D341Med (cell line): ENCODE measurements at places on chromosomes 4 and X.

DNA sequence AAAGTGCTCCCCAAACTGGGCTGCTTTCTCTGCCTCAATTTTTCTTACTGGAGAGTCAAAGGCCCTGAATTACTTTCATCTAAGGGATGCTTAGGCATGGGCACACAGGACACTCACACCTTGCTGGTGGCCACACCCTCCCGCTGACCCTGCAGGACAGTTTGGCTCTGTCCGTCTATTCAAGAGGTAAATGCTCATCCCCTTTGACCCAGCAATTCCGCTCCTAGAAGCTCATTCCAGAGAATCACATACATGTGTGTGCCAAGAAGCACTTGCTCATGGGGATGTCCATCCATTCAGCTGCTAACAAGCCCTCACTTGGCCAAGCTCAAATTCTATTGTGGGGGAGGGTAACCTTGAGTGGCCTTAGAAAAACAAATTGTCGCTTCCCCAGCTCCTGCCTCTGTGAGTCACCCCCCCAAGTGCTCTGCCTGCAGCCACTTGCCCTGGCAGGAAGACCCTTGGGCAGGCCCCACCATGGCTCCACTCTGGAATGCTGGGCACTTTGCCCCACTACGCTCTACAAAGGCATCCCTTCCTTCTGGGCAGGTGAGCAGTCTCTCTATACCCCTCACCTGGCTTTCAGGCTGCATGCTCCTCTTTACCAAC, 54.5 kb downstream of the HTRA3 start:
- no peak for DNase-seq

DNA sequence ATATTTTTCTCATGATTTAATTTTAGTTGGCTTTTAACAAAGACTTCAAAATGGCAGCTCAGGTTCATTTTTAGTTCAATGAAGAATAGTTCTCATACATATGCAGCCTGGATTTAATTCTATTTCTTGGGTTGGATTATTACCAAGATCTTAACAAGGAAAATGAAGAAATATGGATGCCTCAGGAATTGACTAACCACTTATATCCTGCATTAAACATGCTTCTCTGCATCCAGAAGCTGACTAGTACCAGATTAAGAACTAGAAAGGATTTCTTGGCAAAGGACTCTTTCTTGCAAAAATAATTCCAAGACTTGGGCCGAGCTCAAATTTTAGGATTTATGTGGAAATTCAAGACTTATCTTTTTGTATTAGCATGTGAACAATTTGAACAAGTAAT, 5.6 kb upstream of the KLHL2 start:
- no peak for DNase-seq

GRCh38 chrX:109959356-109959871, 43.5 kb upstream of the TMEM164 start:
- DNase-seq: no peak

GRCh38 chr4:180768610-180769009, 1474.6 kb upstream of the TENM3 start:
- DNase-seq: no peak

DNA sequence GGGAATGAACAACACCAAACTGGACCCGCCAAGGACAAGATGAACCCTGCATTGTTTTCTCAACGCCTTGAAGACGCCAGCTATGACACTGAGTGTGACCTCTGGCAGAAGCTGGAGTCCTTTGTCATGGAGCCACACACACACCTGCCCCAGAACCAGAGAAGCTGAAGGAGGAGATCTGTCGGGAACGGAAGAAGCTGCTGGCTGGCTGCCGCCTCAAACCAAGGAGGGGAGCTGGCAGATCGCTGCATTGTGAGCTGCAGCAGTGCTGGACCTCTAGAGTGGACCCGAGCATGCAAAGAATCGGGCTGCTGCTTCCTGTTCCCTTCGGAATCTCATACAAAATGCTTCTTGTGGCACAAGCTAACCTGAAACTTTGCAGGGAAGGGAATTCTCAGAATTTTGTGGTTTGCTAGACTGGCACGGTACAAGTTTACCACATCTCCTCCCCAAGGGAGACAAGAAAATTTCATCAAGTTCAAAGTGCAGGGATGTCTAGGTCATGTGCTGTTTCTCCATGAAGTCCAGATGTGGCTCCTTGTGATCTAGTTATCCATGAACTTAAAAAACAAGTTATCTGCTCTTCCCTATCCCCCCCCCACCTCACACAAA, 23.4 kb upstream of the GLRB start:
- no peak for DNase-seq

DNA sequence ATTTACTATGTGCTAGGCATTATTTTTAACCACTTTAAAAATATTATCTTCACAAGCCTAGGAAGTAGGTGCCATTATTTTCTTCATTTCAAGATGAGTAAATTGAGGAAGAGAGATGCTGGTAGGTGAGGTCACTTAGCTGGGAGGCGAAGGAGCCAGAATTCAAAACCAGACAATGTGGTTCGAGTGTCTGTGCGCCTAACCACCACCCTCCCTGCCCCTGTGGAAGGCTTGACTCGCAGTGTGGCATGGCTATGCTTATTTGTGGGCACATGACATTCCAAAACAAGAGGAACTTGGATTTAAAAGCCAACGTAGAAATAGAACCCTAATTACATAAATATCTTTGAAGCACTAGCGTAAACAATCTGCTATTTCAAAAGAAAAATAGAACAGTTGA, 226.6 kb upstream of the PITX2 start:
- no peak for DNase-seq

- DNase-seq: no peak
These were observed 18.0 kb upstream of the TMSB4X start for GRCh38 chrX:12956704-12957534.

- DNase-seq: no peak
These were observed 172.7 kb upstream of the MED14 start for GRCh38 chrX:40908026-40908425.

GRCh38 chrX:10011261-10011931, 44.2 kb downstream of the CLDN34 start:
- DNase-seq: no peak

DNA sequence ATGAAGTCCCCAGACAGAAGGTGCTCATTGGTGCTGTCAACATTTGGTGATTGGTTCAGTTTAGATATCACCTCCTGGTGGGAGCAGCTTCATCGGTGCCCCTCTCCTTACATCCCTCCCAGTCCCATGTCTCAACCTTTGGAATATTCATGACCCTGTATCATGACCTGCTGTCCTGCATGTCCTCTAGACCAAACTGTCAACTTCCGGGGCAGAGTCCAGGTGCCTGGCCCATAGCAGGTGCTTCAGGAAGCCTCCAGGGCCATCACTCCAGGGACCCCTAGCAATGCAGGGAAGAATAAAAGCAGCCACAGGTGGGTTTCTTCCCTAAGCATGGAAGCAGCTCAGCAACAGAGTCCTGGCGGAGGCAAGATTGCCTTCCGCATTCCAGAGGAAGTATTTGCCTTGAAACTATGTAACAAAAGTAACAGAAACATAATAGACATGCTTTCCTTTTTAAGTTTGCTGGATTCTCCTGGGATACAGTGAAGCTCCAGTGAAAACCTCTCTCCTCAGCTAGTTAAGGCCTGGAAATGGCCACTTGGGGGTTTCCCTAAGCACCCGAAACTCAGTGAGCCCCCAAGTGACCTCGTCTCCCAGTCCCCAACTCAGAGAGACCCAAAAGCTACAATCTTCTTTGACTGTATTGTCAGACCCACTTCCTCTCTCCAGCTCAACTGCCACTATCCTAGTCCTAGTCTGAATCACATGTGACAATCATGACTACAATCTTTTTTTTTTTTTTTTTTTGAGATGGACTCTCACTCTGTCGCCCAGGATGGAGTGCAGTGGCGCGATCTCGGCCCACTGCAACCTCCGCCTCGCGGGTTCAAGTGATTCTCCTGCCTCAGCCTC, 1.3 kb upstream of the ATP6AP1 start:
- DNase-seq: no peak
